ENCODE measurements at places on chromosomes 6 and 20.

DNA sequence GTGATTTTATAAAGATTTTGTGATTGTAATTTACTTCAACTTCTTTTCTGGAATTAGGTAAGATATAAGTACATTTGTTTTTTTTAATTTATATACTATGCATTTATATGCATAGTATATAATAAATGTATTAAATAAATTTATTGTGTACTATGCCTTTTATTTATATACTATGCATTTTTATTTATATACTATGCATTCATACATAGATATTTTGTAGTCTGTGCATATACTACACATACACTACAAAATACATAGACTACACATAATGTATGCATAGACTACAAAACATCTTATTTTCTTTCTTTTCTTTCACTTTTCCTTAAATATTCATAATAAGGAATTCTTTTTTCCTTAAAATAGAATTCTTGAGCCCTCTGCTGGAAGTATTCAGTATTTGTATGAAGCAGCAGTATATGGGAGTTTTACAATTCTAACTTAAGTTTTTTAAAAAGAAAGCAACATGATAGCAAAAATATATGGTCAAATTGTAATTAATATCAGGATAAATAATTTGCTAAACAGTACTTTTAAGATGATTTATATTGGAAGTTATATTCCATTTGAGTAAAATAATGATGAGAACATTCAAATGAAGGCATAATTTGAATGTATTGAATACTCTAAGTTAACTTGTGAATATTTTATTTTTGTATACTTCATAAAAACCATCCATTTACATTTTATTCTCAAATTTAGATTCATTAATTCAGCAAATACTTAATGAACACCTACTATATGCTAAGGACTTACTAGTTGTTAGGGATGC, 129.3 kb downstream of the KLHL32 start:
- DNase-seq = no peak

- no peak for DNase-seq
These were observed 52.9 kb upstream of the PLCB4 start for GRCh38 chr20:9015984-9016324.

GRCh38 chr6:30752157-30752927, 8.0 kb upstream of the IER3 start:
- no peak for DNase-seq

- DNase-seq = no peak
These were observed 30.5 kb downstream of the QRSL1 start for GRCh38 chr6:106659859-106660258.

- DNase-seq = no peak
These were observed 501.3 kb downstream of the CD83 start for GRCh38 chr6:14618759-14619418.

GRCh38 chr6:128156321-128157111, 255.7 kb upstream of the THEMIS start:
- DNase-seq = no peak

DNA sequence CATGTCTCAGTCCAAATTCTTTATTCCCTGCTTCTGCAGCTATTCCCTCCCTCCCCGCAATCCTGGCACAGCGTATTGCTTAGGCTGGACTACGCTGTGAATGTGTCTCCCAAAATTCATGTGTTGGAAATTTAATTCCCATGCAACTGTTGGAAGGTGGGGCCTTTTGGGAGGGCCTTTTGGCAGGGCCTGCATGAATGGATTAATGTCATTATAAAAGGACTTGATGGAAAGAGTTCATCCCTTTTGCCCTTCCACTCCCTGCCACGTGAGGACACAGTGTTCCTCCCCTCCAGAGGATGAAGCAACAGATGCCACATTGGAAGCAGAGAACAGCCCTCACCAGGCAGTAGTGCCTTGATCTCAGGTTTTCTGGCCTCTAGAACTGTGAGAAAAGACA, 20.4 kb upstream of the NOTCH4 start:
- no peak for DNase-seq

All from germinal center (tissue), 1 donor.